Renal pelvis (tissue), 12 donors: ENCODE measurements at places on chromosomes 12 and 14.

DNA sequence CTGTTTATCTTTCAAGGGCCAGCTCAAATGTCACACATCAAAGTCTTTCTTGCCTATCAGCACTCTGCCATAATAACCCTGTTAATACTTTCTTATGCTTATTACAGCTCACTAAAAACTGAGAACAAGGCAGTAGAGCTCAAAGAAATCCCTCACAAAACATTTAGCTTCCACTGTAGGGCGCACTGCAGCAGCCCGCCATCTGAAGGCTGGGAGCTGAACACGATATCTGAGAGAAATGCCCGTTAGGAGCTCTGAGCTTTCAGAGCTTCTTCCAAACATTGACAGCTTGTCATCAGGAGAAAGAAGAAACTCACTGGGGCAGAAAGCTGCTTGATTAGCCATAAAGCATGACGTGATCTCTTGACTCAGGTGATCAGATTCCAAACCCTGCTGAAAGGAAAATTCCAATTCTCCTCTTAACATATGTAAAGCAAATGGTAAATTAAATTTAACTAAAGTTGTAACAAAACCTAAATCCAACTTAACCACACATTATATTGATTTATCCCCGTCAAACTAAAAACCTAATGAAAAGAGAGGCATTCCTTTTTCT is 175.7 kb downstream of the C12orf50 start:
- no peak for DNase-seq

GRCh38 chr14:54776361-54777001 is 126.1 kb downstream of the GCH1 start:
- DNase-seq: no peak

GRCh38 chr12:18436170-18436569 is 174.9 kb downstream of the PIK3C2G start:
- no peak for DNase-seq

DNA sequence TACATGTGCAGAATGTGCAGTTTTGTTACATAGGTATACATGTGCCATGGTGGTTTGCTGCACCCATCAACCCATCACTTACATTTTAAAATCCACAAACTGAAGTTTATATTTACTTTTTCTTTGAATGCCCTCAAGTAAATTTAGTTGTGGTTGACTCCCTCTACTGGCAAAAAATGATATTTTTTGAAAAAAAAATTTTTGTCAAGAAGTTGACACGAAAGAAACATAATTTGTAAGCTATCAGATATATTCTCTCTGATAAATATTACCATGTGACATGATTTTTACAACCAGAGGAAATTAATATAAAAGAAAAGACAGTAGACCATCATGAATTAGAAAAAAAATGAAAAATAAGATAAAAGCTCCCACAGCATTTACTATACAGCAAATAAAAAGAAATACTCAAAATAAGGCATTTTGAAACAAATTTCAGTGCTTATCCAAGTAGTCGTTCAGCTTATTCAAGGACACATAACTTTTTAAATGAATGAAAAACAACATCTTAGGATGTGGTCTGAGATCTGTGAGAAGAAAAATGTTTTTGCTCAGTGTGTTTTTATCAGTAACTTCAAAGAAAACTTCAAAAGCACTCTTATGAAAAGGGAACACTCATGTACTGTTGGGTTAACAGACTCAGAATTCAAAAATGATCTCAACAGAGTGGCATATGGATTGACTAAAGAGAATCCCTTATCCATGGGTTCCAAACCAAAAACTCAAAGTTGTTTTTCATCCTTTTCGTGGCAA is 30.0 kb upstream of the GRIP1 start:
- no peak for DNase-seq

GRCh38 chr12:15811214-15812127 is 22.3 kb upstream of the EPS8 start:
- peak; percentile 55 for DNase-seq

DNA sequence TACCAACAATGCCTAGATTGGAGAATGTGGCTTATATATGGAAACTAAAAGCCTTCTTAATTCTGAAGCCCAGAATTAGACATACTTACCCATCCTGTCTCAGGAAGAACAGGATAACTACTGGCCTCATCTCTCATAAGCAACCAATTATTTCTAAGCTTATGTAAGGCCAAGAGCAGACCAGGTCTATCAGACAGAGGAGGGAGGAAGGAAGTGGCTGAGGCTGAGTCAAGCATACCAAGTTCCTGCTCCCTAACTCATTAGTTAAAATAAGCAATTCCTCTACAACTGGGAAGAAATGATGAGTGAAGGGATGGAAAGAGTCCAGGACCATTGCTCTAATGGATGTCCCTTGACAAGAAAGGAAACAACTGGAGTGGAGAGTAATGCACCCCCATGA is 27.0 kb upstream of the INSM2 start:
- DNase-seq: no peak

DNA sequence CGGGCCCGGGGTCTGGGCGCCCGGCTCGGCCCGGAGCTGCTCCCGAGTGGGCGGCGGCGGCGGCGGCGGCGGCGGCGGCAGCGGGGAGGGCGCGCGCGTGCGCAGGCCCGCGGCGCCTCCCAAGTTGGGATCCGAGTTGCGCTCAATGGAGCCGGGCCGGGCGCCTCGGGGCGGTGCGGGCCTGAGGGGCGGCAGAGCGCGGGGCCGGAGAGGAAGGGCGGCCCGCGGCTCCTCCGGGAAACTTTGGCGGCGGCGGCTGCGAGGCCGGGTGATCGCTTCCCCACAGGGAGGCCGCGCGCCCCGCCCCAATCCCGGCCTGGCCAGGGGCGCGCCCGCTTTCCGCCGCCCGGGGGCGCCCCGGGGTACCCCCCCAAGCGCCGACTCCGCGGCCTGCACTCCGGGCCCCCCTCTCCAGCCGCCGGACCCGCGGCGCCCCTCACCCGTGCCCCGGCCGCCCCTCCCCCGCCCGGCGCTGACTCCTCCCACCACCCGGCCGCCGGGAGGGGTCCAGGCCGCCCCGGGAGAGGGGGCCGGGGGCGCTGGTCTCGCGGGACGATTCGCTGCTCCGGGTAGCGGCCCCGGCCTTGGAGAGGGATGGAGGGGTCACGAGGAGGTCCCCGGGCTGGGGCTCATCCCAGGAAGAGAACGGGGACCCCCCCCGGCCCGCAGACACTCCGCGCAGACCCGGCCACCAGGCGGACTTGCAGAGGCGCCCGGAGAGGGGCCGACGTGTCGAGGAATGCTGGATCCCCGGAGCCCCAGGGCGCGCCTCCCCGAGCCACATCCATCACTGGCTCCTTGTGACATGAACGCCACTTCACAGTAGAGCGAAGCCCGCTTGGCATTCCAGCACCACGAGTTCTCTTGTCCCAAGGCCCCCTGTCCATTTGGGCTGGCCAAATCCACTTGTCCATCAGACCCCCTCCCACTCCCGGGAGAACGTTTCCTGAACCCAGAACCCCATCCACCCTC is at the start of gene RILPL1:
RILPL1 (minus strand) TSS at position 48 of the 972 bp plus-strand sequence. CDS start 237 bp downstream, outside the sequence.
- DNase-seq: peak; percentile 57

DNA sequence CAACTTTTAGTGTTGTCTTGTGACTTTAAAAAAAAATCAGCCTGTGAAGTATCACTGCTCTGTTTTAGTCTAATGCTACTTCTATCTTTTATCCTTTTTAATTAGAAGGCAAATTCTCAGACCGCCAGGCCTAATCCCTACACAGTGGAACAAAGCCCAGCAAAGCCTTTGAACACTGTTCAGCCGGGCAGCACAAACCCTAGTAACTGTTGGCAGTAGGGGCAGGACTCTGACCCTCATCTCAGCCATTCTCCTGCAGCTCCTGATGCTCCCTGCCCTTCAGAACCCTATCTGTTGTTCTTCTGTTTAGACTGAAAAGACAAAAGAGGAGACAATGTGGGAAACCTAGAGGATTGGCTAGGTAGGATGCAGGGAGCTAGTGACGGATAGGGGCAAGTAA is 78.0 kb upstream of the OTX2 start:
- DNase-seq: no peak

DNA sequence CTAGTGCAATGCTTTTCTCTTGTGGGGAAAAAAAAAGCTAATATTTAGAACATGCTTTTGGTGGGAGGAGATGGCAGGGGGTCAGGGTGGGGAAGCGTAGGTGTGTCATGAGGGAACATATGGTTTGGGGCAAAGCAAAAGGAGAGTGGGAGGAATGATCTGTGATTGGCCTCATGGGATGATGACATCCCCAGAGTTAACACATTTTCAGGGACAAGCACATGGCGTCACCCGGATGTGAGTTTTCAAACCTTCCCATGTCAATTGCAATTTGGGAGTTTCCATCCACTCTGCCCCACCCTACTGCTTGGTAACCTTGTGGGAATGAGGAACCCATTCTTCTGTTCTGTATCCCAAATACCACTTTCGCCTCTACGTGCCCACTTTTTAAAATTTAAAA is 164.2 kb downstream of the SSPN start:
- DNase-seq: no peak

DNA sequence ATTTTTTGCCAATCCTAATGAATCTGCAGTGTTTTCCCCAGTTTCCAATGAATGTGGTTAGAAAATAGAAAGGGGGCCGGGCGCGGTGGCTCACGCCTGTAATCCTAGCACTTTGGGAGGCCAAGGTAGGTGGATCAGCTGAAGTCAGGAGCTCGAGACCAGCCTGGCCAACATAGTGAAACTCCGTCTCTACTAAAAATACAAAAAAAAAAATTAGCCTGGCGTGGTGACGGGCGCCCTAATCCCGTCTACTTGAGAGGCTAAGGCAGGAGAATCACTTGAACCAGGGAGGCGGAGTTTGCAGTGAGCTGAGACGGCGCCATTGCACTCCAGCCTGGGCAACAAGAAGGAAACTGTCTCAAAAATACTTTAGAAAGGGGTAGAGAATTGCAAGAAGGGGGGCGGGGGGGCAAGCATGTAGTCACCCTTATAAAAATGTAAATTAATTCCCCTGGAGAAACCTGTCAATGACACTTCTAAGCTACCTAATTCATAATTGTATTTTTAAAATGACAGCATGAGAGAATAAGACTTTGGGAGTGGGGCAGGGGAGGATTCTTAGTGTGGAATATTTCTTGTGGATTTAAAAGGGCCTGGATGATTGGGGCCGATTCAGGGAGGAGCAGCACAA is 1.7 kb downstream of the KLHDC2 start:
- DNase-seq: no peak

DNA sequence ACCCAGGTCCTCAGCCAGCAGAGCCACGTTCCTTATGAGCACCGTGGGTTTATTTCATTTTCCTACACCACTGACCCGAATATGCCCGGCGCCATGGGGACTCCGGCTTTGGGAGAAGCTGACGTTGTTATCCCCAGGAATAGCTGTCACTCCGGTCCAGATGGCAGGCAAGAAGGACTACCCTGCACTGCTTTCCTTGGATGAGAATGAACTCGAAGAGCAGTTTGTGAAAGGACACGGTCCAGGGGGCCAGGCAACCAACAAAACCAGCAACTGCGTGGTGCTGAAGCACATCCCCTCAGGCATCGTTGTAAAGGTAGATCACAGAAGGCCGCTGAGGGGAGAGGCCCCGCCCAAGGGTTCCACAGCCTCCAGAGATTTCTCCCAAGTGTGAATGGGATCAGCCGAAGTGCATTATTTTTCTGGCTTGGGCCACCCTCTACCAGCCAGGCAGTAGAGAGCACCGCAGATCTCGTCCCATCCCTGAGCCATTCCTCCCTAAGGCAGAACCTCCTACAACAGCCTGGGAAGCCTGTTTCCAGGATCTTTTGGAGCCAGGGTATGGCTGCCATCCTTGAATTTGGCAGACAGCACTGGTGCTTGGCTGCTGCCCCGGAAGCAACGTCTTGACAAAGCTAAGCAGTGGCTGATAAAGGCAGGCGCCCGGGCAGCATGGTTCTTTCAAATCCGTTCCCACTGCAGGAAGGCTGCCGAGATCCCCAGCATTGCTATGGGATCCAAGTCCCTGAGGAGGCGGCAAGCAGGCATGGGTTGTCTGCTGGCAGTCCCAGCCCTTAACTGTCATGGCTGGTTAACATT is 17.8 kb downstream of the CDK2AP1 start:
- DNase-seq: no peak

DNA sequence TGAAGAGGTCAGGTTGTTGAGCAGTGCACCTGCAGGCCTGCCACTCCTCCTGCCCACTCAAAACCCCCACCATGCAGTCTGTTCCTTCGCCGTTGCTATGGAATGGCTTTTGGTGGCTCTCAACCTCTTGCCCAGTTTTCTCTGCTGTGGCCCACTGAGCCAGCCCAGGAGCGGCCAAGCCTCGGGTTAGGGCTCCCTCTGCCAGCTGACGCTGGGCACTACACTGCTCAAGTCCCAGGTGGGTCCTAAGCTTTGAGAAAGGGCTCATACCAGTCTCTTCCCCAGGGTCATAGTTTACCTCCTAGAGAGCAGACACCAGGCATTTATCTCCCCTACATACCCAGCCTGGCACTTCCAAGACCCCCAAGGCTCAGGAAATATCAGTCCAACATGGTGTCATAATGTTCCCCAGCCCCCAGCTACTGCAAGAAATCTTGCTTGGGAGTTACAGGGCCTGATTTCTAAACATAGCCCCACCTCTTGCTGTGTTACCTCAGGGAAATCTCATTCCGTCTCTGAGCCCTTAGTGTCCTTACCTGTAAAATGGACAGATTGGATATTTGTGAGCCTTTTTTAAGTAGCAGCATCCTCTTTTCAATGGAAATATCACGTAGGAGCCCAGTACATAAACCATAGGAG is 59.4 kb downstream of the TSPAN11 start:
- peak; percentile 41 for DNase-seq

DNA sequence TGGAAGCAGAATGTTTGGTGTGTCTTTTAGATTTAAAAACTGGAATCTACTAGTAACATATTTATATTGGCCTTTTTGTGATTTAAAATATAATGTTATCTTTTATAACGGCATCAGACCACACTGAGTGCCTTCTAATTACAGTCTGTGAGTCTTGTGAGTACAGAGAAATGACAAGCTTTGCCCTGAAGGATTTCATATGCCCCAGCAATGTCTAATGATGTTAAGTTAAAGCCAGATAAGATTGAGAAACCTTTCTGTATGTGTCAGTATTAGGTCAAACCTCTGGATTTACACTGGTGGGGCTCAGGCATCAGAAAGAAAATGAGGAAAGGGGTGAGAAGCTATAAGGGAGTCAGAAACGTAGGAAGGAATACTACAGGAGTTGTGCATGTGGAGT is 25.2 kb downstream of the PLEKHA5 start:
- DNase-seq: no peak

DNA sequence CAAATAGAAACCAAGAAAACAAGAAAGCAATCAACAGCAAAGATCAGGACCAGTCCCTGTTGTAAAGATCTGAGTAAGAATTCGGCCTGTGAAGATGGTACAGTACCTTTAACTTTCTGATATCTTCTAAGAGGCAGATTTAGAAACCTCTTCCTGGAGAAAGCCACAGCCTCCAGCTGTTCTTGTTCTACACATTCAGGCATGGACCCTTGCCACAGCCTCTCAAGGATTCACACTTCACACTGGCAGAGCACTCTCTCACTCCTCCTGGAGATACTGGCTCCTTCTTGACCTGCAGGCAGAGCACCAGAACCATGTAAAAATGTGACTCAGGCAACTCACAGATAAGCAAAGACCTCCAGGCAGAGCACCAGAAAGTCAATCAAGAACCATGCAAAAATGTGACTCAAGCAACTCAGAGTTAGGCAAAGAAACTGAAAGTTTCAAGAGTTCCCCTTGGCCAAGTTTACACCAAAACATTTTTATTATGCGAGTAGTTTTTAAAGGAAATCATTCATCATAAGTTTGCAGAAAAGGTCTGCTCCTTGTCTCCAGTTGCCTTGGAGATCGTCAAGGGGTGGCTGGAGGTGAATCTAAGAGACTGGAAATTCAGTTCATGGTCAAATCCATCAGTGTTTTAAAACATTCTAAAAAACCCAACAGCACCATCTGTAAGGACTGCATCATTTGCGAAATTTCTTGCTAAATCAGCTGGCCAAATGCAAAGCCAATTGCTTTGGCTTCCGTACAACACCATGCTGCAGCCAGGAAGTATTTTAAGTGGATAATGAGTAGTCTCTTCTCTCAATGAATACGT is 119.3 kb upstream of the MDM1 start:
- no peak for DNase-seq
